ENCODE measurements at places on chromosomes 5 and 9.

DNA sequence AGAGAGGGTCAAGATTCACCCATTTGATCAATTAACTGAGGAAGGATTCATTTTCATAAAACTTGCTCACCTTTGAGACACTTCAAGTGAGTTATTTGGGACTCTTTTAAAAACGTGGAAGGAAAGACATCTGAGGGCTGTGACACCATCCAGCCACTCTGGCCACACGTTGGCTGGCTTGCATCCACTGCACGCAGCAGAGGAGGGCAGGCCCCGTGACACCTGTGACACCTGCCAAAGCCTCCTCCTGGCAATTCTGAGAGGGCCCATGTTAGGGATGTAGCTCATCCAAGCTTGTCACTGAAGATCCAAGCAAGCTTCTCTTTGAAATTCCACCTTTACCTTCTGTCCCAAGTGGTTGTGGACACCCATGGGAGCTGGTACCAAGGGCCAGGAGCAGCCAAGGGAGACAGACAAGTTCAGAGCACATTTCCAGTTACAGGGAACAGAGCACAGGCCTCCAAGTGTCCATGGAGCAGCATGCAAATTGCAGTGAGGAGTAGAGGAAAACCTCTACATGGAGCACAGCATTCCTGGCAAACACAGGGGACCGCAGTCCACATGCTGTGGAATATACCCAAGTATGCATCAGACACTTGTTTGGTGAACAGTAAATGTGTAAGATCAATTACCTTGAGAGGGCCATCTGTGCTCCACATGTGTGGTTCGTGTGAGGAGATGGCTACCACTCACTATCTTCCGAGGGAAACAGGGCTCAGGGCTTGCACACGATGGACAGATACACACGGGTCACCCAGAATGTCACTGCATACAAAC, 4.8 kb downstream of the PRSS3 start:
- H3K4me3 ChIP-seq, result no peak overlapping the region
- no peak for DNase-seq
- no peak overlapping the region for H3K27ac ChIP-seq
- no peaks in the 10 kb centered on the region for H3K27me3 ChIP-seq
- no peaks in the 10 kb centered on the region for H3K36me3 ChIP-seq

DNA sequence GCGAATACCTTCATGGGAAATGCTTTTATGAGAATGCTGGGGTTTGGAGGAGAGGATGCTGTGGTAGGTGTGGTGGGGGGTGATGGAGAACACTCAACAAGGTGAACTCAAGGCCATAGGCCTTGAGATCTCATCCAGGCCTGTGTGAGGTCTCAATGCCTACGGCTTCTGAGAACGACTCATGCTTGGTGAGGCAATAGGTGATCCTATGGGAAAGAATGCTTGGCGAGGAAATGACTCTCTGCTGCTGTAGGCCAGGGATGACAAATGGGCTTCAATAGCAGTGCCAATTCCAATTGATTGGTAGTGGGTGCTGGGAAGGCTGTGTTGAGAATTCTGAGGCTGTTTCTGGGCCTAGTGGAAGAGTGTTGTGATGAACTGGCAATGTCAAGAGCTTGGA, 280.2 kb upstream of the CLINT1 start:
- no peaks in the 10 kb centered on the region for H3K4me1 ChIP-seq
- no peak overlapping the region for H3K27ac ChIP-seq
- no peaks in the 10 kb centered on the region for H3K36me3 ChIP-seq
- no peak overlapping the region for H3K4me3 ChIP-seq
- no peaks in the 10 kb centered on the region for H3K27me3 ChIP-seq

DNA sequence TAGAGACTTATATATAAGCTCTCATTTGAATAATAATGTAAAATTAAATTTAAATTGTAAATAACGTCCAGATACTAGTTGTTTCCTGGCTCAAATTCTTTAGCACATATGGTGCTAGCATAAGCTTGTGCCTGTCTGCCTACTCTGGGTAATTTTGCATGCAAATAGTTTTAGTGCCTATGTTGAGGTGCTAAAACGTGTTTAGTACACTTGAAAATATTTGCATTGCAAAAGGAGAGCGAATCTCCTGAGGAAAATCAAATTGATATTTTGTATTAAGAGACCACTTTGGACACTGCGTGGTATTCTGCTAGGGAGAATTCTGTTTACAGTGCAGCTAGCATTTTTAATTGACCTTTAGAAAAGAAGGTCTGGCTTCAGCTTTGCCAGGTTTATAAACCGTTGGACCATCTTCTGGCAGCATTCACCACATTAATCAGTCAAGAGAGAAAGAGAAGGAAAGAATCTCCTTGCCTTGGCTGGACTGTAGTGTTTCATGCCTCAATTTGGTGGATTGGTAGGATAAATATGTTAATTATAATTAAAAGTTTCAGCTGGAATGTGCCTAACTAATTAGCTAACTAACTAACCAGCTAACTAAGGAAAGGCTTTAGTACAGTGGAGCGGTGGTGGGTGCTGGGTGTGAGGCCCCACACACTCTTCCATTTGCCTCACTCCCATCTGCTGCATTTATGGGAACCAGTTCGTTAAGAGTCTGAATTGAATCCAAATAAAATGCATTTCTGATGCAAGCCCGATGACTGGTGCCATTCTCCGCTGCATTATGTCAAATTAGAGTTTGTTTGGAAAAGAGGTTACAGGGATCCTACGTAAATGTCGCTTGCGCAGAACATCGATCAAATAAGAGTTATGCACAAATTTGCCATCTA, 150.1 kb upstream of the MPDZ start:
- H3K4me1 ChIP-seq, result no peaks in the 10 kb centered on the region
- no peaks in the 10 kb centered on the region for H3K27me3 ChIP-seq
- no peak for DNase-seq
- H3K27ac ChIP-seq, result no peak overlapping the region

DNA sequence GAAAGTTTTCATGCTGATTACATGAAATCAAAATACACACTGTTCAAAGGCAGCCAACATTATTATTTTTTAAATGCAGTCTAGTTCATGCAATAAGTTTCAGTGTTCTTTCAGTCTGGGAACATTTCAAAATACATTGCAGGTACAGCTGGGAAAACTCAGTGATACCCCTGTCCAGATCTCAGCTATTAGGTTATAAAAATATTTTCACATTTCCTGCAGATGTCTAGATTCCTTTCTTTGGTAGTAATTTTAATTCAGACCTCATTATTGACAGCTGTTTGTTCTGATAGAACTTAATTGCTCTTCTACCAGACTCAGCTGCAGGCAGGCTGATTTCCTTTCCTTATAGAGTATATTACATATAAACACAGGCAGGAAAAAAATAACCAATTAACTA, 556.8 kb upstream of the DMAC1 start:
- no peak overlapping the region for H3K4me3 ChIP-seq
- DNase-seq, result no peak
- H3K36me3 ChIP-seq, result no peaks in the 10 kb centered on the region
- no peak overlapping the region for H3K27ac ChIP-seq
- H3K4me1 ChIP-seq, result no peaks in the 10 kb centered on the region
